ENCODE measurements at places on chromosomes 5 and 9.

- no peak for DNase-seq
Observed at GRCh38 chr9:95459178-95459577, 57.6 kb downstream of the PTCH1 start.

GRCh38 chr9:84929068-84929467 lies 259.5 kb downstream of the NTRK2 start:
- DNase-seq, result no peak

DNA sequence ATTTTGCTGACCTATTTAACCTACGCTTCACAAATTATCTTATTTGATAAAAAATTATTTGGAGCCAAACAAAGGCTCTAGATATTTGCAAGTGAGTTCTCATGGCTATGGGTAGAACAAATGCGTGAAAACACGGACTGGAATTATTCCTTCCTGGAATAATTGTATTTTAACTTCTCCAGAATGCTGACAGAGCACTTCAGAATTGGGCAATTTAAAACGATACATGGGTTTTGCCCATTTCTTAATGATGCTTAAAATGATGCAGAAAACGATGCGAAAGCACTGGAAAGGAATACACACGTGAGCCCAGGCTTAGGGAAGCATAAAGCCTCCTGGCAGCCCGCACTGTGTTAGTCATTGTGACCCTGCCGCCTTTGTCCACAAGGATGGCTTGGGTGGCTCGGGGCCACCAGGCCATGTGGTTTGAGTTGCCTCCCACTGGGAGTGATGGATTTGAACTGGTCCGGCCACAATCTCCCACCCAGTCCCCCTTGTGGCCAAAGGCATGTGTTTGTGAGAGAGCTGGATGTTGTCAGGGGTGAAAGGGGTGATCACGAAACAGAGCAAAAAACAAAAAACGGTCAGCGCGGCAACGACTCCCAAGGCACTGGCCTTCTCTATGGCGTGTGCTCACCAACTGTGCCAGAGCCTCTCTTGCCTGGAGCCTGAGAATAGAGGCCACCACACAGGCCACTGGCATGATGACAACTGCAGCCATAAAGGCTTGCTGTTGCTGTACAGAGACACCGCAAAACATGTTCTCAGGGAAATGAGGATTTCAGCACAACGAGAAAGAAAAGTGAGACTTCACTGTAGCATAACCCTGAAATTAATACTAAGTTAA lies 234.2 kb upstream of the ADAMTS16 start:
- DNase-seq, result no peak

DNA sequence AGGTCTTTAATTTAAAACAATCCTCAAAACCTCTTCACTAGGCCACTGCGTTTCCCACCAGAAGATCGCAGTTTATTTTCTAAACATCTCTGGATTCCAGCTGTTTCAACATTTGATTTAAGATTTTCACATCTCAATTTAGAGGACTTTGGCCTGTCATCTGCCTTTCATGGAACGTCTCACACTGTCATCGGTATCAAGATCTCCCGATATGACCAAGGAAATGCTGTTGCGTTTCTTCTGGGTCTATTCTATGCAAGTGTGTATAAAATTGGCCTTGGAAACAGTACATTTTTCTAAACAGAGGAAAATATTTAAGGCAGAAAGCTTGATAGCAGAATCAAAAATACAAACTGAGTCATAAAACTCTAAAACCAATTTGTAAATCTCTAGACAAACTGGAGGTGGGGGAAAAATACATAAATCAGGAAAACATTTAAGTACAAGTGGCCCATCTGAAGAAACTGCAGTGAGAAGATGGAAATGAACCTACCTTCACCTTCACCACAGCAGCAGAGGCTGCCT lies 53.6 kb upstream of the SIMC1 start:
- no peak for DNase-seq

DNA sequence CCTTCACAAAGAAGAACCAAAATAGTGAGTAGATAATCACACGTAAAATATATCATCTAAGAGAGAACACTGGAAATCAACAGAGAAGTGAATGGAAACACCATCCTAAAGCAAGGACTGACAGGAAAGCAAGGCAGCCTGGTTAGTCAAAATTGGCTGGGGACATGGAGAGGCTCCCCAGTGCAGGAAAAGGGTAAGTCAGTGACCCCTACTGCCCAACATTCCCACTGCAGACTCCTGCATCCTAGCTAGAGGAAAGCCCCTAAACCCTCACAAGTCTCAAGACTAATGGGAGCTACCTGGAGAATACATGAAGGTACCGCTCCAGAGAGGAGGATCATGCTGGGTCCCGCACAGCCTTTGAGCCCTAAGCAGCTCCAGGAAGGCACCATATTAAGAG lies 60.1 kb downstream of the ZDHHC21 start:
- no peak for DNase-seq

DNA sequence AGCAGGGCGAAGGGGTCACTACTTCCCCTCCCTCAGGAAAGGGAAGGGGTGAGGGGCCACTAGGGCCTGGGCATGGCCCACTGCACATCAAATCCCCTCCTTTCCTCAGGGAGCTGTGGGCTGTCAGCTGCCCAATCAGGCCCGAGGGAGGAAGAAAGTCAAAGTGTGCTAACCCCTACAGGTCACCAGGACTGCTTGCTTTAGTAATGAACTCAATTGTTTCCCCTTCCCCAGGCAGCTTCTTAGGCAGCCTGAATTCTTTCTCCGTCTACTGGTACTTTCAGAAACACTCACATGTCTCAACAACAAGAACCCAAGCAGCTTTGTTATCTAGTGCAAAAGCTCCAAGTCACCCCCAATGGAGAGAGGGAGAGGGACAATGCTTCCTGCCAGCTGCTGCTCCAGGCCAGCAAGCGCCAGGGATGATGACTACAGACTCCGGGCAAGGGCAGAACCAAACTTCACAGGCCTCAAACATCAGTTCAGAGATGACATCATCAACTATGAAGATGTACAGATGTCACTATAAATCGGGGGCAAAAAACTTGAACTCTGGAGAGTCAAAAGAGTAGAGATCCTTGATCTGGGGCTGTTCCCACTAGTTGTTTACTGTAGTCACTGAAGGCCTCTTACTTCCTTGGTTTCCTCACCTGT lies 100.7 kb downstream of the SLIT3 start:
- DNase-seq, result no peak

- DNase-seq, result no peak
Observed at GRCh38 chr5:24428345-24428744, 216.4 kb downstream of the CDH10 start.

GRCh38 chr5:953535-954449 lies 54.8 kb upstream of the NKD2 start:
- no peak for DNase-seq

DNA sequence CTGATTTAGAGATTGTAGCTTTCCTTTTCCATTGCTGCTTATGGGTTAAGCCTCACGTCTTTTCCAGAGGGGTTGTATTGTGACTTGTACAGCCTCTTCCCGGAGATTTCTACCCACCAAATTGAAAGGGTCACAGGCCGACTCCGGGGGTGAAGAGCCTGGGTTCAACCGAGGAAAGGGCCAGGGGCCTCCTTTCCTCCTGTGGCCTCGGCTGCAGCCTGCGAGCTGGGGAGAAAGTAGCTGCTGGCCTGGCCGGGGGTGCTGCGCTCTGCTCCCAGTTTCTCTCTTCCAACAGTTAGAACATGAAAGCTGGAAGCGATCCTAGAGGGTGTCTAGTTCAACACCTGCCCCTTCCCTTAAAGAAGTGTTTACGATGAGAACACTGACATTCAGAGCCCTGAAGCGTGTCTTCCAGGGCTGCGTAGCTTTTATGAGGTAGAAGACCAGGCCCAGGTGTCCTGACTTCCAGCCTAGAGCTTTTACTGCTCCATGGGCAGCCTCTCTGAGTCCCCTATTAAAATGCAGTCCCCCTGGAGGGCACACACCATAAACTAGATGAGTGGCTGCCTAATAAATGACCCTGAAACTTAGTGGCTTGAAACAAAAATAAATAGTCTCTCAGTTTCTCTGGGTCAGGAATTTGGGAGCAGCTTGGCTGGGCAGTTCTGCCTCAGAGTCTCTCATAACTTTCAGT lies 56.9 kb downstream of the ACER2 start:
- no peak for DNase-seq

- DNase-seq, result peak; percentile 84
Observed at GRCh38 chr5:80141147-80141671, 106.1 kb downstream of the THBS4 start.

DNA sequence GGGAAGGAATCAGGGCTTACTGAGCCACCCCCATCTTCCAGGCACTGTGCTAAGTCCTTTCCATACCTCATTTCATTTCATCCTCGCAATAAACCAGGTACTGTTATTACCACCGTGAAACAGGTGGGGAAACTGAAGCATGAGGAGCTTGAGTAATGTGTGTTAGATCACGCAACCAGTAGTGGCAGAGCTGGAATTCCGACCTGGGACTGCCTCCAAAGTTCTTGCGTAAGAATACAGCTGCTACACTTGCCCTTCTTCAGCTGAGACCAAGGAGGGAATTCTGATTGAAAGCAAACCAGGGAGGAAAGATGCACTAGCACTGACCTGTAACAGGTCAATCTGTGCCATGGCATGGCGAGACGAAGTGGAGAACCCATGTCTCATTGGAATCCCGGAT lies 113.4 kb upstream of the MSX2 start:
- no peak for DNase-seq

DNA sequence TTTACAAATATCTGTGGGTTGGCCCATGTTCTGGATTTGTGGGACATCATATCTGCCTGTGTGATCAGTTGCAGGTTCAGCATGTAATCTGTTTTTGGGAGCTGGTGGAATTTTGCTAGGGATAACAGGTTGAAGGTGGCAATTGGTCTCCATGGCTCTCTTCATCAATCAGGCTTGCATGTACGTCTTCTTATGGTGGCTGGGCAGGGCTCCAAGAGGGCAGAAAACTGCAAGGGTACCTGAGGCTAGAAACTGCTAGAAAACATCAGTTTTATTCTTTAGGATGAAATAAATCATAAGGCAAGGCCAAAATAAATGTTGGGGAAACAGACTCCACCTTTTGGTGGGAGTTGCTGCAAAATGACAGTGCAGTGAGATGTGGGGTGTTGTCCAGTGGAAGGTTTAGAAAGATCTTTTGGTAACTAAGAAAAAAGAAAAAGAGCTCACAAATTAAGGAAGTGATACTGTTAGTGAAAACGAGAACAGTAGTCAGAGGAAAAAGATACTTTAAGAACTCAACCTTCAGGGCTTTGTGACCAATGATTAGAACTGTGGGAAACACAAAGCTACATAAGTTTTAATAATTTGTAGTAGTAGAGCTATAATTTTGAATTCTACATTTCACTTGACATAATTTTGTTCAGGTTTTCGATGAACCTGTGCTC lies 300.7 kb upstream of the IZUMO3 start:
- no peak for DNase-seq

DNA sequence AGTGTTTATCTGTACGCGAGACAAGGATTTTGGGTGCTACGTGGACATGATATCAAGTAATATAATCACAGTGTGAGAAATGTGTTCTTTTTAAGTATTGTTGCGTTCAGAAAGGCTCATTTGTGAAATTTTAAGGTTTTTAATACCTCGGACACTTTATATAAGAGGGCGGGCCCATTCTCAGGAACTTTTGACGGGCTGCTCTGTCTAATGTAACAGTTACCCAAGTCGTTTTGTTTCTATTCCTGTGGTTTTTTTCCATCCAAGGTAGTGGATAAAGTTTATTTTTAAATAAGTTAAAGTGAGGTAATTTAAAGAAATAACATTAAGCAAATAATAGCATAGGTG lies 525 bp downstream of the SRP19 start:
- DNase-seq, result no peak

DNA sequence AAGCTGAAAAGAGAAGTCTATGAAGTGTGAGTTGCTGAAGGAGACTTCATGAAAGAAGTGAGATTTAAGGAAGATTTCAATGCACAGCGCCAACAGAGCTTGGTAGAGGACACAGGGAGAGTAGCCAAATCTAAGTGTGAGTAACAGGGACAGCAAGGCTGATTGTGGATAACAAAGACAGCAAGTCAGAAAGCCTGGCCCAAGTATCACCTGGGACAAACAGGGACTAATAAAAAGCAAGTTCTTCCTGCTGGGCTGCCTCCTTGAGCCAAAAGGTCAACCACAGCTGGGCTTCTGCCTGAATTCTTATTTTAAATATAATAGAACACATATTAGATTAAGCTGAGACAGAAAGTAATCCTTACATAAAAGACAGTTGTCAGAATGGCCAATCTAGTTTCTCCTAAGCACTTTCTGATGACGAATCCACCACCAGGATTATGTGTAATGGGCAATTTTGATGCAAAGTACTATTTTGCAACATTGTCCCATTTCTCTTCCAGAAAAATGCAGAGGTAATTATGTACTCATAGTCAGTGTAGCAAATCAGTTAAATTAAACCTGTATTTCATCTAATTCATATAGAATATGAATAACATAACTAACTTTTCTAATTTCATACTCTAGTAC lies 73.8 kb downstream of the MAPKAP1 start:
- no peak for DNase-seq

- DNase-seq, result no peak
Observed at GRCh38 chr5:107724642-107725041, 53.9 kb upstream of the EFNA5 start.
